T-cell (primary cell): ENCODE measurements at places on chromosomes 3 and 15. TPM values are rescaled to one million over a fixed set of nuclear protein-coding genes. Genes with fewer than 3 reads are reported as not detected.

GRCh38 chr3:128544190-128544589 lies 51.2 kb upstream of the GATA2 start:
- no peak overlapping the region for H3K27ac ChIP-seq
- no peaks in the 10 kb centered on the region for H3K27me3 ChIP-seq
- no peaks in the 10 kb centered on the region for H3K36me3 ChIP-seq
- H3K4me1 ChIP-seq: no peaks in the 10 kb centered on the region
- no peak for DNase-seq

- no peaks in the 10 kb centered on the region for H3K36me3 ChIP-seq
- no peak for DNase-seq
- no peaks in the 10 kb centered on the region for H3K4me1 ChIP-seq
- H3K4me3 ChIP-seq: no peak overlapping the region
- no peaks in the 10 kb centered on the region for H3K27me3 ChIP-seq
Measured at GRCh38 chr3:144501467-144501866, 529.8 kb downstream of the DIPK2A start.

Gene SERPINI1
- 4.1 TPM for total RNA-seq

- H3K4me3 ChIP-seq: no peak overlapping the region
- DNase-seq: no peak
- H3K36me3 ChIP-seq: peaks cover 21% of the 10 kb centered on the region
Measured at GRCh38 chr15:78007964-78008886, 69.3 kb downstream of the TBC1D2B start.

DNA sequence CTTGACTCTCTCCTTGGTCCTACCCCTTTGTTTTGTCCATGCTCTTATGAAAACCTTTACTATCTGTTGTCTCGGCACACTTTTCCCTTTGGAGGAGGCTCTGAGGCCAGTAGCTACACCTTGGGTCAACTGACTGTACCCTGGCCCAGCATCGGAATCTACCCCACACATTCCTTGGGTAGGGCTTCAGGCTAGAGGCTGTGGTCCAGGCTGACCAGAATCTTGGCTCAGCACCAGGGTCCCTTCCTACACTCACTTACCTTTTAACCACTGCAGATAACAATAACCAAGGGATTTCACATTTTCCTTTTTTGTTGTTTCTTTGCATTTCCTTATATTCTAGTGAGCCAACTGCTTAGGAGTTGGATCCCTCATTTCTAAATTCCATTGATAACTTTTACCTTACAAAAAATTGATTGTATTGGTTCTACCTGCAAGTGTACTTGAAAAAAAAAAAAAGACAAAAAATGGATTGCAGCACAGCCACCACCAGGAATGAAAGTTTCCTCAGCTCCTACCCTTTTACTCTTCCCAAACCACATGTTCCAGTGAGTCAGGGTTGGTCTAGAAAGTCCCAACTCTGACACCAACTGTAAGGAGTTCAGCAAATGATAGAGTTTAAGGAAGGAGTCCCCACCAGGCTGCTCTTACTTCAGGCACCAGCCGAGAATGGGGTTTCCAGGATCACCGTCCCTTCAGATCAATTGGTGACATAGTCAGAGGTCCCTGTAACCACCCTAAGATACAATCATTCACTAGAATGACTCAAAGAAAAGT lies 95.6 kb downstream of the FBLN2 start:
- H3K4me1 ChIP-seq: peaks cover 15% of the 10 kb centered on the region
- DNase-seq: no peak
- no peak overlapping the region for H3K27ac ChIP-seq
- no peaks in the 10 kb centered on the region for H3K36me3 ChIP-seq
- H3K27me3 ChIP-seq: no peaks in the 10 kb centered on the region

DNA sequence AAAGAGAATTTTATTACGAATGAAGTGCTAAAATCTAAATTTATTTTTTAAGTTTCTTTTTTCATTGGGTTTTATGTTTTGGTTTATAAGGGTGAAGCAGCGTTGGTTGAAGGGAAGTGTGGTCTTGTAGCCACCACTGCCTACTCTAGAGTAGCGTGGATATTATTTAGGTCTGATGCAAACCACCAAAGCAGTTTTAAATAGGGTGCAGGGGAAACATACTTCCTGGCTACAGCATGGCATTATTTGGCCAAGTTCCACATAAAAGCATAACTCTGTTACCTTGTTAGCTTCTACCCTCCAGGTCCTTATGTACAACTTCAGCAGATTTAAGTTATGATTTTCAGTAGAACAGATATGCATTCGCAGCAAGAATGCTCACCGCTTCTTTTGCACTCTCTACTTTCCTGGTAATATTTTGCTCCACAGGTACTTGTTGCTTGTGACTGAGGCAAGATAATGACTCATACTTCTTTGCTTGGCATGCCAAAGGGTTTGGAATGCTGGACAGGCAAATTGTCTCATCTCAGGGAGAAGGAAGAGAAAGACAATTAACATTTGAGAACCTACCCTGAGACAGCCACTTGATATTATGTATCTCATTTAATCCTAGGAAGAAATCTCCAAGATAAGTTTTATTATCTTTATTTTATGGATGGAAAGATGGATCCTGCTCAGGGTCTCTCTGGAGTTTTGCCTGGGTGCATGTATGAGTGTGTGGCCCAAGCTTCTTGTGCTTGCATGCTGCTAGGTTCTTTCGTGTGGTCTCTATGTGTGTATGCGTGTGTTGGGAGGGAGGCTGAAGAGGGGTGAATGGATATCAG lies 5.4 kb downstream of the TGFBR2 start:
- DNase-seq: peak; percentile 29
- H3K27ac ChIP-seq: peak overlapping the region; percentile 88
- no peaks in the 10 kb centered on the region for H3K27me3 ChIP-seq
- H3K4me1 ChIP-seq: peaks cover 62% of the 10 kb centered on the region

DNA sequence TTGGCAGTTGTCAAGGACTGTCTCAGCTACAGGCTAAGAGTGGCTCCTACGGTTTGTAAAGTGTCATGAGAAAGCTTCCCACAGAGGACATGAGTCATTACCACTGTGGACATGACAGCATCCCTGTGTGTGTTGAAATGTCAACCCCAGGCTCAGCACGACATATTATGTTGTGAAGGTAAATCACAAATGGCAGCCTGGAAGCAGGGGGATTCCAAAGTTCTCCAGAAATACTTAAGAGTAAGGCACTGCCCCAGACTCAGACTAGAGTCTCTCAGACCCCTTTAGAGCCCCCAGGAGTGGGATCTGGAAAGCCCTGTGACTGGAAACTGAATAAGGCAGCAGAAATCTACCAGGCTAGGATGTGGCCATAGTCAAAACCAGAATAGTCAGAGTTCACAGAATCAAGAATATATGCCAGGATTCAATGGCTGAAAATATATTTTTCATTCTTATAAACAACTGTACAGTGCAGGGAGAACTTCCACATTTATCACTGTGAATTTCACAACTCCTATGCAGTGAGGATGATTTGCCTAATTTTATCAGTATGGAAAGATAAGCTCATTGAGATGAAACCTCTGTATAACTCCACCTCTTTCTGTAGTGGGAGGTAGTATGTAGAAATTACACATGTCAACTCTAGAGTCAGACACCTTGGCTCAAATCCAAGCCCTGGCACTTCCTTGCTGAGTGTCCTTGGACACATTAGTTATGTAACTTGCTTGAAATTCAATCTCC lies 237.1 kb upstream of the CFAP20DC start:
- DNase-seq: no peak
- H3K4me3 ChIP-seq: no peak overlapping the region
- H3K27me3 ChIP-seq: peaks cover 4% of the 10 kb centered on the region
- no peaks in the 10 kb centered on the region for H3K36me3 ChIP-seq
- no peaks in the 10 kb centered on the region for H3K4me1 ChIP-seq
- H3K27ac ChIP-seq: no peak overlapping the region

Gene AP4E1
- 10.4 TPM for total RNA-seq

GRCh38 chr3:117863146-117863545 lies 1153.6 kb downstream of the TUSC7 start:
- DNase-seq: no peak
- no peak overlapping the region for H3K4me3 ChIP-seq
- no peaks in the 10 kb centered on the region for H3K4me1 ChIP-seq
- no peaks in the 10 kb centered on the region for H3K27me3 ChIP-seq
- no peaks in the 10 kb centered on the region for H3K36me3 ChIP-seq
